ENCODE measurements at places on chromosomes 3 and 15.

DNA sequence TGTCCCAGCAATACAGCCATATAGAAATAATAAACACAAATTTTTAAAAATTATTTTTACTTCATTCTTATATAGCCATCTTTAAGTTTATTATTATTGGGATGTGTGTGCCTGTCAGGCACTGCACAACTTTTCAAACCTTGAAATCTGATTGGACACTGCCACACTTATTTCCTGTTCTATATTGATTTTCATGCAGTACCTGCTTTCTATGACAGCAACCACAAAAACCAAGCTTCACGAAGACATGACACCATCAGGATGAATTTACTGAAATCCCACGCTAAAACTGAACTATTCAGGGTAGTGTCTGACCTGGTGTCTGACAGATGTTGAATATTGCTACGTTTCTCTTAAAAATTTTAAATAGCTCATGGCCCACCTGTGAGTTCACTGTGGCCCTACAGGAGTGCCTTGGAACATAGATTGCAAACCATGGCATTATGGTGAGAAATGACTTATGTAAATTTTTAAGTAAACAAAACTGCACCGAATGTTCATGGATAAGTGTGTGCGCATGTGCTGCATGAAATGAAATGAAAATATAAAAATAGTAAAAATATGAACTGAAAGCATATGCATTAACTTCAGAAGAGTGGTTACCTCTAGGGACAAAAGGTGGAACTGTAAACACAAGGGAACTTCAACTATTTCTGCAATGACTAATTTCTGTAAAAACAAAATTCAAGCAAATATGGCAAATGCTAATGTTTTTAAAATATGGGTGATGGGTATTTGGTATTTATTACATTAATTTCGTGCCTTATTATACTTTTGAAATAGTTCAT lies 152.3 kb downstream of the ZBTB20 start:
- DNase-seq: no peak

GRCh38 chr15:89016549-89017041 lies 71.7 kb upstream of the ABHD2 start:
- DNase-seq: no peak

- no peak for DNase-seq
Observed at GRCh38 chr15:88985547-88986393, 72.6 kb upstream of the MFGE8 start.

GRCh38 chr3:27792869-27793268 lies 70.7 kb upstream of the EOMES start:
- DNase-seq: no peak

DNA sequence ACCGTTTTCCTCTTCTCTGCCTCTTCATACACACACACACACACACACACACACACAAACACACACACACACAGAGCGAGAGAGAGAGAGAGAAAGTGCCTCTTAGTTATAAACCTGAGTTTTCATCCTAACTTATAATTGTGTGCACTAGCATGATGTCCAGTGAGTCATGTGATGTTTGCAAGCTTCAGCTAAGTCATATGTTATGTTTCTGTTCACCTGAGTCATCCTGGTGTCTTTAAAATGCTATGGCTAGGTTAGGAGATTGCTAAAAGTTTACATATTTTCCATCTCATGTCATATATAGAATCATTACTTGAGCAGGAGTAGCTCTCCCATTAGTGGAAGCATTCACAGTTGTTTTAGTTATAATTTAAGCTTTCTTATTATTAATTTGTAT lies 155.8 kb downstream of the EPHA6 start:
- DNase-seq: no peak

All from NCI-H1417 treated with DMSO at 0.1 percent for 48 hours (cell line).